ENCODE measurements at places on chromosomes 6 and 20. TPM values are rescaled to one million over a fixed set of nuclear protein-coding genes. Genes with fewer than 3 reads are reported as not detected.

Gene DUSP15
- 4.5 TPM for total RNA-seq

Gene UST
- total RNA-seq, result 5.2 TPM

Gene PDE7B
- total RNA-seq, result 0.34 TPM

Gene GSTA2
- not detected for total RNA-seq

Gene CBLN4
- total RNA-seq, result not detected

Gene RGS17
- 11.2 TPM for total RNA-seq

Gene NT5E
- total RNA-seq, result 109 TPM

Gene SCAF8
- 40.9 TPM for total RNA-seq

Gene GTSF1L
- not detected for total RNA-seq

Gene PLN
- not detected for total RNA-seq

Gene TNFRSF21
- 61.2 TPM for total RNA-seq

Gene PREX1
- total RNA-seq, result 3.1 TPM

Gene RNF144B
- 13.2 TPM for total RNA-seq

Gene KHDC1L
- not detected for total RNA-seq

Gene SLC17A2
- total RNA-seq, result not detected

GRCh38 chr6:81816380-81816779 lies 63.9 kb upstream of the TENT5A start:
- no peak for DNase-seq

DNA sequence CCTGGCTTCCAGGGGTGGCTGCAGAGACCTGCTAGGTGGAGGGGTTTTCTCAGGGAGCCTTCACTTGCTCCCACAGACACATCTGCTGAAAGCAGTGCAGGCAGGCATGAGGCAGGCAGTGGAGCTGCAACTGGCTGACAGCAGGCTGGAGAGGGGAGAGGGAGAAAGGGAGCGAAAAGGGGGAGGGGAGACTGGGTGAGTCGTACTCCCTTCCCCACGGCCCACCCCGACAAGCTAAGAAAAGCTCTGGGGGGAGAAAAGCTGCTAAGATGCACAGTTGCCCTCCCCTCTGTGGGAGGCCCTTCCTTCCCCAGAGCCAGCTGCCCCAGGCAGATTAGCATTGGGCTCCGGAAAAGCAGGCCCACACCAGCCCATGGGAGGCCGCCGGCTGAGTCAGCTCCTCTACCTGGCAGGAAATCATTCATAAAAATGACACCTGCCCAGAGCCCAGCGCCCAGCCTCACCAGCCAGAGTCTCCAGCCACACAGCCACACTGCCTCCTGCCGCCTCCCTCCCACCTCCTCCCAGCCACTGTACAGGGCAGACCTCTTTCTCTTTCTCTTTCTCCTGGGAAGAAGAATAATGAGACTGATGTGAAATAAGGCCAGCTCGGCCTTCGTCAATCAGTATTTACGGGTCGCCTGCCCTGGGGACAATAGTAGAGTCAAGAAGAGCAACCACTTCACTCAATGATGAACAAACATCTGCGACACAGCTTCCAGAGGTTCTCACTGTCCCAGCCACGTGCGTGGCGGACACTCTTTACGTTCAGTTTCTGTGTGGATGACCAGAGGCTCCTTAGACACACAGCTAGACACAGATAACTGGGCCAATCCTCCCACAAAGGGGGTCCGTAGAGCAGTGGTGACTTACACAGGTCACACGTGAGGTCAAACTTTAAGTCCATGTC lies 7.7 kb upstream of the C20orf203 start:
- peak; percentile 32 for DNase-seq

DNA sequence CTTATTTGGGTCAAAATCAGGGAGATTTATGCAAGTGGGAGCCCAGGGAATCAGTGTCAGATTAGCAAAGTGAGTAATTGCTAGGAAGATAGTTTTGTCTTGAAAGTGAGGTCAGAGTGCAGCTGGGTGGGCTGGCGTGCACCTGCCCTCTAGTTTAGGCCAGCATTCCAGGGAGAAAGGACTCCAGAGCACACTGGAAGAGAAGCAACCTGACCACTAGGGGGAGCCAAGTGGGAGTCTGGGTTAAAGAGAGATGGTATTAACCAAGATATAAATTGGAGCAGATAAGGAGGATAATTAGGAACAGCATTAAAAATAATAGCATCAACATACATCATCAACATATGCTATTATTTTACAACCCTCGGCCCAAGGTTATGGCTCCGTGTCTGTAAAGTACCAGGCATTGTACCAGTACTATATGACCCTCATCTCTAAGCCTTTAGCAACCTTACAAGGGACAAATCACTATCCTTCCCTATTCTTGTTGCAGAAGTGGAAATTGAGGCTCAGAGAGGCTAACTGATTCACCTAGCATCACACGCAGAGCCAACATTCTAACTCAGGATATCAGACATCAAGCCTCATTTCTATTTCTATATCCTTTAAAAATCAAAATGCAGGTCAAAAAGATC lies 57.8 kb downstream of the SLC2A10 start:
- DNase-seq, result no peak

- no peak for DNase-seq
These were observed 99.2 kb upstream of the RPS6KA2 start for GRCh38 chr6:166726201-166726600.

DNA sequence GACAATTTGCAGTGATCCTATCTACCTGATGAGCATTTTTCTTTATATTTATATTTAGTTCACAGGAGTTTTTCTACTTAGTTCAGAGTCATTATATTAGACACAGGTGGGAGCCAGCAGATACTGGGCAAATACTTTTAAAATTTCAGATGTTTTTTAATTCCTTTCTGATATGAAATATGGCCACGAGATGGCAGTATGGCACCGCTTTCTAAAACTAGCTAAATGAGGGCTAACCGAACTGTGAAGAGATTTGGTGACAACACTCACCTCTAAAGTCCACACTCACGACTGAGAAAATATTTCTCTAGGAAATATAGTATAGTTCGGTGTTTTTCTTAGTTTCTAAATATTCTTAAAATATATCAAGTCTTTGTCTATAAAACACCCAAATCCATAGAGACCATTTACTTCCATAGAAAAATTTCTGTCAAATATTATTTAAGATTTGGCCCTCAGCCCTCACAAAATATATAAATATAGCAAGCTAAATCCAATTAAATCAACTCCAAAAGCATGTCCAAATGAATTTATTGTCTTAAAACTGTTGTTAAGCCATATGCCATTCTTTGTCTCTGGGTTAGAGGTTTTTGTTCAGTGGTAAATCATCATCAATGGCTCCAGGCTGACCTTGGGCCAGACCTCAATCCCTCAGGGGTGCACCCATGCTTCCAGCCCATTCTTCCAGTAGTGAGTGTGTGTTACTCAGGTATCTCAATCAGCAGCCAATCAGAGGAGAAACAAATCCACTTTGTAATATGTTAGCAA lies 63.6 kb downstream of the HUS1B start:
- DNase-seq, result no peak

DNA sequence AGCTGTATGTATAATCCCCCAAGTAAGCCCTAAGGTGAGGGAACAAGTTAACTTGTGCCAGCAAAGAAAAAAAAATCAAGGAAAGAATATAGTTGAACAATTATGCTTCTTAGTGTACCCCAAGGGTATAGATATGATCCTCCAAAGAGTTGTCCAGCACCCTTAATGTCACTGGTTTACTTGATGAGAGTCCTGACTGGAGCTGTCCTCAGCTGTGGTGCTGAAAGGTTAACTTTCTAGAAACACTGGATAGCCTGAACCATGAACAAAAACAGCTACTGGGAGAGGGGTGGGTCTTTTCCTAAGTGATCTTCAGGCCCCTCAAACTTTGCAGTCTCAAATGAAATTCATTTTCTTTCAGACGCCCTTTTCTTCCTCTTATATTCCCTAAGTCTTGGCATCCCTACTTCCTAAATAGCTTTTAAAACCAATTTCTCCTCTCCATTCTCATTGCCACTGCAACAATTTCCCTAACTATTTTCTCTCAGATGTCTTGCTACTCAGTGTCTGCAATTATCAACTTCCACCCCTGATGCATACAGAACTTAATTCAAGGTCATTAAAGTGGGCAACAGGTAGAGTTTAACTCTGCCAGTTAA lies 83.5 kb upstream of the PROKR2 start:
- DNase-seq, result no peak

- no peak for DNase-seq
These were observed 103.2 kb upstream of the FOXP4 start for GRCh38 chr6:41442800-41443501.

DNA sequence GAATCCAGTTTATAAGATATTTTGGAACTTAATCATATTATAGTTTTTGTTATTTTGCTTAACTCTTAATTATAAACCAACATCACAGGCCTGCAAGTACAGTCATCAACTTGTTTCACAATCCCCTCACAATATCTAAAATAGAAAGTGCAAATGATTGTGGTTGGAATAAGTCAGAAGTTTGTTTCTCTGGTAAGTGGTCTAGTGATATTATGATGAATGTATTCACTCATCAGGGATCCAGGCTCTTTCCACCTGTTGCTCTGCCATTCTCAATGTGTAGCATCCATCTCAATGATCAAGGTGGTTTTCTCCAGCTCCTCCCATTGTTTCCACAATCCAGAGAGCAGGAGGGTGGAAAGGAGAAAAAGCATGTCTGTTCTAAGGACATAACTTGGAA lies 54.2 kb downstream of the OPN5 start:
- DNase-seq, result no peak

DNA sequence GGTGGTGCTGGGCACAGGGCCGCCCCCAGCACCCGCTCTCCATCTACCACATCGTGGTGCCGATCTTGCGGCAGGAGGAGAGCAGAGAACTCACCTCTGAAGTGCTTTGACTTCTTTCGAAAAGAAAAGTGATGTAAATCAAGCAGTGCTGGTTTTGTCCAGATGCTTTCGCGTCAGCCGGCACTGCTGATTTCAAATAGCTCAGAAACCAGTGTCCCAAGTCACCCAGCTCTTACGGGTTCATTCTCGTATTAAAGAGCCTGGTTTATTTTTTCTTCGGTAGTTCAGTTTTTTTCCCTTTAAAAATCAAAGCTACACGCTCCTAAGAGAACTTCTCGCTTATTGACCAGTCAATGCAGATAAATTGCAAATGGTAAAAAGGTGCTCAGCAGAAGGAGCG lies 32.1 kb downstream of the MYT1 start:
- DNase-seq, result no peak

DNA sequence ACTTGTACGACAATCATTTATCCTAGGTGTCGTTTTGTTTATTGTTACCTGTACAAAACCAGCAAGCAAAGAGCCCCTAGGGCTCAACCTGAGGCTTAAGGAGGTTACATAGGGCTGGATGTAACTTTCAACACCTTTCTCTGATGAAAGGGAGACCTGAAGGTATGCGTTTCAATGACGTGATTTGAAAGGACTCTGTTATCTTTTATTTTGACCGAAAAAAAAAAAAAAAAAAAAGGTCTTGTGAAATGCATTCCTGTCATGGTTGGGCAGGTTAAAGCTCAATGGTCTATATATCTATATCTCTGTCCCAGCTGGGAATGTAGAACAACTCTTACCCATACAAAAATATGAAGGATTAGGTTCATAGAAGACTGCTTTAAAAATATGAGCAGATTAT lies 78.7 kb upstream of the SASH1 start:
- DNase-seq, result no peak

GRCh38 chr6:138370631-138371451 lies 6.9 kb upstream of the SMIM28 start:
- no peak for DNase-seq

- no peak for DNase-seq
These were observed 108.6 kb upstream of the DOK5 start for GRCh38 chr20:54366669-54367344.

DNA sequence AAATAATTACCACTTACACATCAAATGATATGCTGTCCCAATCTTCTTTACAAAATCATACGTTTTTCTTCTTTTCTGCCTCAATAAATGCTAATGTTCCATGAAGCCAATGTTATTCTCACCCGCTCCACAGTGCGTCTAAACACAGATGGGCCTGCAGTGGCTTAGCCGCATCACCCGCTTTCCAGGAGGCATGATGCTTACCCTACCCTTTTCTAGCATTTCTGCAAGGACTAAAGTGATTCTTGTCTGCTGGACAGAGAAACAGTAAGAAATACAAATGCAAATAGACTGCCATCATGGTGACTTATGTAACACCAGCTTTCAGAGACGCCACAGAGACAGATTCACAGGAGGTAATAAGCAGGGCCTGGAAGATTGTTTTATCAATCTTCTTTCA lies 104.4 kb downstream of the RNASET2 start:
- DNase-seq, result no peak

GRCh38 chr20:5864873-5865587 lies 85.3 kb downstream of the TRMT6 start:
- DNase-seq, result no peak

DNA sequence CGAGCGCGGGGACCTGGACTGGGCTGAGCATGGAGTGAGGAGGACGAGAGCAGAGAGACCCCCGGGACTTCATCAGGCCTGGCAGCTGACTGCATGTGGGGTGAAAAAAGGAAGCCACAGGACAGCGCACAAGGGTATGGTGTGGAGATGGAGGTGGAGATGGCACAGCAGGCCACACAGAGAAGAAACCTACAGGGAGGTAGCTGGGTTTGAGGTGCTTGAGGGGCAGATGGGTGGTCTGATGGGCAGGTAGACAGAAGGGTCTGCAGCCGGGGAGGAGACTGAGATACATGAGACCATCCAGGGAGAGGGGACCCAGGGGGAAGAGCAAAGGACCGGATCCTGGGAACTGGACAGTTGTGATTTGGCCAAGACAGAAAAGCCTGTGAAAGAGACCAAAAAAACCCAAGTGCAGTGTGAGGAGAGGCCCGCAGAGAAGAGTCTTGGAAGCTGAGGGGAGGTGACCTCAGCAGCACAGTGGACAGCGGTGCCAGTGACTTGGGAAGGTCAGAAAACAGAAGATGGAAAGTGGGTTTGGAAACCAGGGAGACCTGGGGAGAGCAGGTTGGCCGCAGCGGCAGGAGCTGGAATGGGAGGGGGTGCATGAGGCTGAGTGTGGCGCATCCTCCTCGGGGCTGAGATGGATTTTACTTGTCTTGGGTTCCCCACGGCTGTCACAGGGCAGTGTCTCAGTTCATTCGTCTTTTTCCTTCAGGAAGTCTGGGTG lies 5.5 kb downstream of the HLA-DPB1 start:
- DNase-seq, result no peak

- DNase-seq, result no peak
These were observed 105.9 kb downstream of the CDKAL1 start for GRCh38 chr6:20640181-20640580.

DNA sequence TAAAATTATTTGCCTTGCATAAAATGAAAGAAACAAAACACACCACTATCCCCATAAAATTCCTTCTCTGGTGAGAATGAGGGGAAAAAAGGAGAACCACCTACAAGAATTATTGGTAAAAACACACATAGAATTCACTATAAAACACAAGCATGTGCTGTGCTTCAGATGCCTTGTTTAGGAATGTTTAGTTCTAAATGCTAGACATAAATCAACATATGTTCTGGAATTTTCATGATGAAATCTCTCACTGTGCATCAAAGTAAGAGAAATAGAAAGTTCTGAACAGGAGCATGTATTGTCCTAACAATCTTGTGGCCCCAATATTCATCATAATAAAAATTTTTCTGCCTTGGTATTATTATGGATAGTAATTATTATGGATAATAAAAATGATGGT lies 111.0 kb downstream of the PLCB4 start:
- no peak for DNase-seq

GRCh38 chr6:1253816-1254215 lies 58.1 kb upstream of the FOXQ1 start:
- no peak for DNase-seq

All from kidney epithelial cell (primary cell).